ENCODE measurements at places on chromosomes 1 and 21.
A peak's percentile ranks its signal among the peaks of the same experiment; 100 is the strongest.

DNA sequence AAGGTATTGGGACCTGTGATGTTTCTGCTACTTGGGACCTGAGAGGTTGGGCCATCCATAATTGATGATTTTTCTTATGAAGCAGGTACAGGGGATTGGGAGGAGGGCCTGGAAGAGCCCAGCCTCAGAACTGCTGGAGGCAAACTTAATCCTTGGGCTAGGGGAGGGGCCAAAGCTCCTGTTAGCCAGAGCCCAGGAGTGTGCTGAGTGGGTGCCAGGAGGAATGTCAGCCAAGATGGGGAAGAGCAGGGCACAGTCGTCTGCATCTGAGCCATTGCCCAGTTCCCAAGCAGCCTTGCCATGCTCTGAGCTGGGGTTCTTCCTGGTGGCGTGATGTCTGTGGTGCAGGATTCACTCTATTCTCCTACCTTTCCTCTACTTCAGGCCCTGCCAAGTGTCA, 5.8 kb downstream of the MAPKAPK2 start:
- no peak for DNase-seq

DNA sequence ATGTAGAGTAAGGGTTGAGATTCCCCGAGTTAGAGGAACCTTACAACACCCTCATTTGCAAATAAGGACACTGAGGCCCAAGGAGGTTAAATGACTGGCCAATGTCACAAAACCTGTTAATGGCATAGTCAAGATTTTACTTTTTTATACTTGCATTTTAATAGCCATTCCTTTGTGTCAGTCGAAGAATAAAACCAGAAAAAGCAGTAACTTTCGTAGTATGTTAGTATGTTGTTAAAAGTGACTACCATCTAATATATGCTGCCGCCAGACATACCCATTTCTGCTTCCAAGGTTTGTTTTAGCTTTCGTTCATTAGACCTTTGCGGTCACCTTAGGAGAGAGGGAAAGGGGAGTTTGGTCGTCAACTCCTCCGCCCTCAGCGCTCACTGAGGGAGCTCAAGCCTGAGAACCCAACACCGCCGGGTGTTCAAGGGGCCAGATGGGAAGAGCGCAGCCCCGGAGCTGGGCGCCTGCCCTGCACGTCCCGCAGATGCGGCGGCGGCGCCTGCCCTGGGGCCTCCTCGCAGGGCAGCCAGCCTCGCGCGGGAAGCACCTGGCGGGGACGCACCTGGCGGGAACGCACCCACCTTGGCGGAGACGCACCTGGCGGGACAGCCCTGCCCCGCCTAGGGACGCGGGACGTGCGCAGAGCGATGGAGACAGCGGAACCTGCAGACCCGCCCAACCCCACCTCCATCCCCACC, 466 bp downstream of the VPS26C start:
- DNase-seq = no peak

DNA sequence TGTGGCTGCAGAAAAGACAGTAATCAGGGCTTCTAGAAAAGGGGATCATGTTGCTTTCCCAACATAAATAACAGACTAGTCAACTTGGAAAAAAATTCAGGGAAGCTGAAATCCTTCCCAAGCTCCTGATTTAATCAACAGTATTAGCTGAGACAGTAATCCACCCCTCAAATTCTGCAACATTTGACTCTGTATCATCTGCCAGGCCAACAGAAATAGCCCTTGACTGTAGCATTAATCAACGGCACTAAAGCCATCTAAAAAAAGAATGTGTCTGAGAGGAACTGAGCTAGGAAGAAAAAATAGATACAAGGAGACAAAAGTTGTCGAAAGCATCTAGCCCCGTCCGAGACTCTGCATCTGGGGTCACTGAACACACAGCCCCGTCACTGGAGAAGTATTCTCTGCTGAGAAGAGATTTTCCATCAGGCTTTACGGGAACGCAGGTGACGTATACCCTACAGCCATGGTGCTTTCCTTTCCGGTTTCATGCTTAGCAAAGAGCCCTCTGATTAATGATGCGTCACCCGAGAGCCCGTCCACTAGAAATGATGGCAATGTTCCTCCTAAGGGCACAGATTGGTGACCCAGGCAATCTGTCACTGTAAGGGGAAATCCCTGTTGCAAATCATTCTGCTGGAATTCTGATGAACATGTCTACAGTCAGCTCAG, 42.1 kb upstream of the TP53BP2 start:
- DNase-seq = no peak

- peak; percentile 68 for DNase-seq
These were observed 6.9 kb upstream of the GPATCH4 start for GRCh38 chr1:156608036-156608674.

- no peak for DNase-seq
These were observed 12.4 kb downstream of the GALNT2 start for GRCh38 chr1:230079199-230080024.

- no peak for DNase-seq
These were observed 33.4 kb upstream of the WNT4 start for GRCh38 chr1:22176258-22176657.

- DNase-seq = no peak
These were observed 45.7 kb downstream of the SLC37A1 start for GRCh38 chr21:42559326-42559725.

- DNase-seq = no peak
These were observed 3.2 kb downstream of the DISP3 start for GRCh38 chr1:11482198-11482597.

- no peak for DNase-seq
These were observed 22.4 kb downstream of the TRPM2 start for GRCh38 chr21:44375761-44376241.

DNA sequence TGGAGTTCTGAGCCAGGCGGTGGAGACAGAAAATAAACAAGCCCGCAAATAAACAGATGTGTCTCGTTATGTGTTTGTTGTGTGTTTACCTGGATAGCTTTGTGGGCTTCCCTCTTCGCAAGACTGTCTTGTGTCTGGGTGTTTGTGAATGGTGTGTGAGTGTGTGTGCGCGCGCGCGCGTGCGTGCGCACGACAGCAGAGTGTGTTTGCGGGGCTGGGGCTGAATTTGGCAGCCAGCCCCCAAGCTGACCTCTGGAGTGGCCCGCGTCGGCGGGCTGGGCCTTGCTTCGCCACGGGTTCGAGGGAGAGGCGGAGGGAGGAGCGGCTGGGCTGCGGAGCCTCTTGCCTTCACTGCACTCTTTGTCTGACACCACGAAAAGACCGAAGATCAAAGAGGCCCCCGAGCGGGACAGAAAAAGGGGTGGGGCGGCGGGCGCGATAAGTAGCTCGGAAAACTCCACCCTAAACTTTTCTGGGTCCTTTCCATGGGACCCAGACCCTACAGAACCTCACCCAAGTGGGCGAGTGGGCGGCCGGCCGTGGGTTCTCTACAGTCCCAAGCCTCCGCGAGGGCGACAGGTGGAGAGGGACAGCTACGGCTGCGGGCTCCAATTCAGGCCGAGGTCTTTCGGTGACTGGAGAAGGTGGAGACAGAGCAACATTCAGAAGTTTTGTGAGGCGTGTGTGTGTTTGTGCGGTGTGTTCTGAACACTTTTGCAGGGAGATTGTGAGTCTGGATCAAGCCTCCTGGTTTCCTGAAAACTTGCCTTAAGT, 14.5 kb downstream of the PAX7 start:
- DNase-seq = no peak

DNA sequence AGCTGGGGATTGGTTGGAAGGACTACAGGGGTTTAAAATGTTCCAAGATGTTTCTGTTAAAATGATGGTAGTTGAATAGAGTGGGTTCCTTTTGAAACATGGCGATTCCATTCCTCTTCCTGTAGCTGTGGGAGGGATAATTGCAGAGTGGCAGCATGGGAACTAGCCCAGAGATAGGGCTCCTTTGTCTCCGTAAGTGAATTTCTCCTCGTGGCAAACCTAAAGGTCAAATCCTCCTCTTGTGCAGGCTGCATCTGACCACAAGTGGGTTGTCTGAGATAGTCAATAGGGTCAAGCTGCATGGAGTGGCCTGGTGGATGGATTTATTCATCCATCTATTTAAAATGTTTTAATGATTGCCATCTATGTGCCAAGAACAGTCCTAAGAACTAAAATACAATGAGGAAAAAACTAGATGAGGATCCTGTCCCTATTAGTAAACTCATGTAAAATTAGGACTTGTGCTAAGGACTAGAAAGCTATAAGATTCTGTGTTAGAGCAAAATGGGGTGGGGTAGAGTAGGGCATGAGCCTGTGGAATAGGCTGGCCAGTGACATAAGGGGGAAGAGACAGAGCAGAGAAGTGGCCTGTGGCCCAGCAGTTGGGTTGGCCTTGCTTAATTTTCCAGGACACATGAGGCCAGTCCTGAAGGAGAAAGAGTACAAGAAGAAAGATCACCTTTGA, 89.1 kb upstream of the IVNS1ABP start:
- DNase-seq = no peak

DNA sequence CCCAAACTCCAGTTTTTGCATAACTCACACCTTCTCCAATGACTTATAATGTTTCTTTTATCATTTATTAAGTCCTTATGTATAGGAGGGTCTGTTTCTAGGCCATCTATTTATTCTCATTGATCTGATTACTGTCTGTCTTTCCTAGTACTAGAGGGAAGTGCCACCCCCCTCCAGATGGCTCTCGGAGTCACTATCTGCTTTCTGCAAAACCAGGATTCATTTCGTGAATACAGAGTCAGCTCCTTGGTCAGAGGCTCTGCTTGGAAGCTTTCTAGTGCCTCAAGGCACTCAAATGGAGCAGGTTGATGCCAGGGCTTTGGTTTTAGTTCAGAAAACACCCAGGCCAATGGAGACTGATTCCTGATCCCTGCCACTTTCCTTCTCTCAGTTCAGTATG, 102.3 kb upstream of the CD34 start:
- DNase-seq = no peak

Measured in NCI-H524 treated with DMSO at 0.1 percent for 48 hours (cell line).